ENCODE measurements at places on chromosomes 2 and 18. TPM values are rescaled to one million over a fixed set of nuclear protein-coding genes. Genes with fewer than 3 reads are reported as not detected.

GRCh38 chr2:216685327-216685875, 9.9 kb downstream of the IGFBP5 start:
- DNase-seq: no peak

DNA sequence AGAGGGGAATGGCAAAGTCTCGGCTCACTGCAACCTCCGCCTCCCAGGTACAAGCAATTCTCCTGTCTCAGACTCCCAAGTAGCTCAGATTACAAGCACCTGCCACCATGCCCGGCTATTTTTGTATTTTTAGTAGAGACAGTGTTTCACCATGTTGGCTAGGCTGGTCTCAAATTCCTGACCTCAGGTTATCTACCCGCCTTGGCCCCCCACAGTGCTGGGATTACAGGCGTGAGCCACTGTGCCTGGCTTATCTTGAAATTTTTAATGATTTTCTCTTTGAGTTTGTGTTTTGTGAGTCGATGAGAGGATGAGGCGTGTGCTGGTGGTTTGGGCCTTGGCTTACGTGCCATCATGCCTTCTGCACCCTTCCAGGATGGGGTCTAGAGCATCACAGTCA, 101.3 kb upstream of the ST3GAL5 start:
- no peak for DNase-seq

DNA sequence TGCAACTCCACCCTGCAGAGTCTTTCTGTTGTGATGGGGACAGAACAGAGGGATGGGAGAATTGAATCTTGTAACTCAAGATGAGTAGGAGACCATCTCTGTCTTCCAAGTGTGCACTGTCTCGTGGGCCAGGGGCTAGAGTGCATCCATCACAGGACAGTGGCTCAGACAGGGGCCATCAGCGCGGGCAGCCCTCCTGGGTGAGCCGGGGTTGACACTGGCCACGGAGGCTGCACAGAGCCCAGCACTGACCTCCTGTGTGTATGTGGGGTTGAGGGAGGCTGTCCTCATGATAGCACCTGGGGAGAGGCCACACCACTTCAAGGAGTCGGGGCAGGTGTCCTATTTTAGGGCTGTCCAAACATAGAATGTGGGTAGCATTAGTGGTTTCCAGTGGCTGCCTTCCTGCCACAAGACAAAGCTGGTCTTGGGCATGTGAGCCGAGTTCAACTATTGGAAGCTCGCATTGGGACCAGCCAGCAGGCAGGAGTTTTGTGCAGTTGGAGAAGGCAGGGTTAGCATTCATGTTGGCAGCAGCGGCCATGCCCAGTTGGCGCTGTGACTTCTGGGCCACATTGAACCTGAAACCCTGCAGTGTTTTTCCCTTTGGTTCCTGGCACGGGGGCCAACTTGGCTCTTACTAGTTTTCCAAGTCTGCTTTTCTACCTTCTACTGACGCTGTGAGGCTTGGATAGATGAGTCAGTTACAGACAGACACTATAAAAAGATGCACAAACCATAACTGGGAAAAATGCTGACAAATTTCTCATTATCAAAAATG, 45.3 kb downstream of the ACOXL start:
- no peak for DNase-seq

GRCh38 chr2:11012131-11012693, 100.5 kb downstream of the KCNF1 start:
- DNase-seq: peak; percentile 13

CCBE1 gene
- 2.1 TPM for total RNA-seq

BOLL gene
- not detected for total RNA-seq

CIB4 gene
- total RNA-seq: not detected
